ENCODE measurements at places on chromosomes 2 and 18.

DNA sequence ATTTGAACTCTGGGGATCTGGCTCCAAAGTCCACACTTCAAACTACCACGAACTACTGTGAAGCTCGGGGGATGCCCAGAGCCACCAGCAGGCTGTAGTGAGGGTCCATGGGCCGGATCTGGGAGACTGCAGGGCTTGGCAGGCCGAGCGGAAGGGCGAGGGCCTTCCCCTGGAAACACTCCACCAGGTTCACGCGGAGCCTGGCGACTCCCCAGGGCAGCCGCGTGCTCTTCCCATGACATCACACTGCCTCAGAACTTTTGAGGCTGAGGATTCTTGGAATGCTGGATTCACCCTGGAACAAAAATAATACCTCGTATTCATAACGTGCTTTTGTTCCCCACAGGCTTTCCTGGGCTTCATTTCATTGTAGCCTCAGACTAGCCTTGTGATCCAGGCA, 201.0 kb downstream of the SMAD7 start:
- DNase-seq, result no peak

DNA sequence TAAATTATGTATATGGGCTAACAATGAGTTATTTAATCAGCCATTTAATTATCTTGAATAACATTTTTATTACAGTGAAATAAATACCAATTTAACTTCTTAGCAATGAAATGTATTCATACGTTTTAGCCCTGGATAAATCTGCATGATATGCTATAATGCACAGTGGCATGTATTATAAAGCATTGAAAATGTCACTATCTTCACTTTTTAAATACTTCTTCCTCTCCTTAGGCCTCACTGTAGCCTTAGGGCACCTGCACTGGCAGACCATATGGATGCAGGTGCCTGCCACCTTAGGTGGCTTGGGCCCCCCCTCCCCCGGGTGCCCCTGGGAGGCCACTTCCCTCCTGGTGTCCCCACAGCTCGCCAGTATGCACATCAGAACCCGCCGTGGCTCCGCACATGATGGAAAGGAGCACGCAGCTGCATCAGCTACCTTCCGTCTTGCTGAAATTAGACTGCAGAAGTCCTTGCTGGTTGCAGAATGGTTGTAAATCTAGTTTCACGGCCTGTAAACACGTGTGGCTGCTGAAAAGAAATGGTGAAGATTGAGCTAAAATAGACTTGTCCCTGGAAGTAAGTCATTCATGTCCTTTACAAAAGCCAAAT, 56.7 kb downstream of the ADI1 start:
- no peak for DNase-seq

- DNase-seq, result no peak
Measured at GRCh38 chr2:224709301-224709700, 6.9 kb downstream of the CCDC195 start.

DNA sequence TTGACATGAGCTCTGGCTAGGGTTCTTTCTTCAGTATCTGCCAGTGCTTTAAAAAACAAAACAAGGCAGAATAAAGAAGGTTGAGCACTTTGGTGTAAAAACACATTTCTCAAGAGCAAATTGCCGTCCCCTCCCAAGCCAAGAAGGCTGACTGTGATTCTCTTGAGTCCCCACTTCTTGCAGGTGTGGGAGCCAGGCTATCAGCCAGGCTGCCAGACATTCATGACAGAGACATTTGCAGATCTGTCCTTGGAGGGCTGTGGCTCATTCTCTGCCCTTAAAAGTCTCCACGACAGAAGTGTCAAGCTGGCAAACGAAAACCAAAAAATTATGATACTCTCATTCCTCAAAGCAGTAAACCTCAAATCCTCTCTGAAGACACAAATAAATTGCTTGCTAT, 749.3 kb upstream of the HS6ST1 start:
- DNase-seq, result no peak

GRCh38 chr2:145743011-145743410, 1223.1 kb upstream of the ZEB2 start:
- DNase-seq, result no peak

DNA sequence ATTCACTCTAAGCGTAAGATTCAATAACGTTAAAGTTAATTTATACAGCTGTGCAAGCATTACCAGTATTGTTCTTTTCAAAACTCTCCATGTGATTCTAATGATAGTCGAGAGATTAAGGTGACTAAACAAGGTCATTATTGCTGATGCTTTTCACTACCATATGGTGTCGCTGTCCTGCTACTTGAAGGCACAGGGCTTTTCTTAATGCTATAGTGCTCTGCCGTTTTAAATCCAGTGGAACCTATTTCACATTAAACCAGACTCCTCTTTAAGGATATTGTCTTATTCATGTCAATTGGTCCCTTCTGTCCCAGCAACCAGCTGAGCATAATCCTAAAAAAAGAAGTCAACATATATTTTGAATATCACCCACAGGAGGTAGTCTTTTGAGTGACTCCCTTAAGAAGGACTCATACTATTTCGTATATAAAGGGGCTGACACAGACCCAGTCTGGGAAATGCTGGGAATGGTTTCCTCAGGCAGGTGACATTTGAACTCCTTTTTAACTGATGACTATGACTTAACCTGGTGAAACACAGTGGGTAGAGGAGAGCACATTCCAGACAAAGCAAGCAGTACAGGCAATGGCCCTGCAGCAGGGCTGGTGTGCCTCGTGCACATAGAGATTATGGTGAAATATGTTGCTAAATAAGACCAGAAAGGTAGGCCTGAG, 53.9 kb upstream of the CYTIP start:
- no peak for DNase-seq

DNA sequence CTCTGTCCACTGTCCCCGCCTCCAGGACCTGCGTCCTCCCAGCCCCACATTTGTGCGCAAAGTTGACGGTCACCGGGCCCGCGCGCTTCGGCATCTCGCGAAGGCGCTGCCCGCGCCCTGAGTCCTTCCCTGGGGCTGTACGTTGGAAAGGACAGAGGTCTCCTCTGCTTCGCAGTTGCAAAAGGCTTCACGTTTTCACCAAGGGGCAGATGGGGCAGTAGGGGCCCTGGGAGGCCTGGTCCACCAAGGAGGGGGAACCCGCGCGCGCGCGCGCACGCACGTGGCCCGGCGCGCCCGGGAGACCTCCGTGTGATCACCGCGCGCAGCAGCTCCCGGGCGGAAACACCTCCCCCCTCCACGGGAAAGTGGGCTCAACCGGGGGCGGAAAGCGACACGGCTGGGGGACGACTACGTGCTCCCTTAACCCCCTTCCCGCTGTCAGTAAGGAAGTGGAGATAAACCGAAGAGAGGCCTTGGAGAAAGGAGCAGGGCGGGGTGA, 21.9 kb downstream of the TEX44 start:
- DNase-seq, result no peak

DNA sequence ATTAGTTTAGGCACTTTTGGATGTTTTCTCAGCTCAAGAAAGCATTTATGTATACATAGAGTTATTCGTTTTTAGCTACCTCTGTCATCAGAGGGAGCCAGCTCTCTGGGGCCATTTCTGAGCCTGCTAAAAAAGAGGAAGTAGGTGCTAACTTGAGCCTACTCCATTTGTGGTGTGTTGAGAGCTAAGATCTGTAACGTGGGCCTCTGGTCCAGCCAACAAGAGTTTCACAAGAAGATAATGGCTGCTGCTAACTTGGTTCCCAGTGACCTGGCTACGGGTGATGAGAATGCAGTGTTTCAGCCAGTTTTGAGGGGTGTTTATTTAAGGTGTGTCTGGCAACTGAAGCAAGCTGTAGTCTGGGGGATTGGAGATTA, 182.5 kb downstream of the PRKCE start:
- no peak for DNase-seq
